Karpas-422 (cell line): ENCODE measurements at places on chromosomes 5 and 9. TPM values are rescaled to one million over a fixed set of nuclear protein-coding genes. Genes with fewer than 3 reads are reported as not detected.
A peak's percentile ranks its signal among the peaks of the same experiment; 100 is the strongest.

The HTR4 gene
- not detected in 2 replicates for total RNA-seq

DNA sequence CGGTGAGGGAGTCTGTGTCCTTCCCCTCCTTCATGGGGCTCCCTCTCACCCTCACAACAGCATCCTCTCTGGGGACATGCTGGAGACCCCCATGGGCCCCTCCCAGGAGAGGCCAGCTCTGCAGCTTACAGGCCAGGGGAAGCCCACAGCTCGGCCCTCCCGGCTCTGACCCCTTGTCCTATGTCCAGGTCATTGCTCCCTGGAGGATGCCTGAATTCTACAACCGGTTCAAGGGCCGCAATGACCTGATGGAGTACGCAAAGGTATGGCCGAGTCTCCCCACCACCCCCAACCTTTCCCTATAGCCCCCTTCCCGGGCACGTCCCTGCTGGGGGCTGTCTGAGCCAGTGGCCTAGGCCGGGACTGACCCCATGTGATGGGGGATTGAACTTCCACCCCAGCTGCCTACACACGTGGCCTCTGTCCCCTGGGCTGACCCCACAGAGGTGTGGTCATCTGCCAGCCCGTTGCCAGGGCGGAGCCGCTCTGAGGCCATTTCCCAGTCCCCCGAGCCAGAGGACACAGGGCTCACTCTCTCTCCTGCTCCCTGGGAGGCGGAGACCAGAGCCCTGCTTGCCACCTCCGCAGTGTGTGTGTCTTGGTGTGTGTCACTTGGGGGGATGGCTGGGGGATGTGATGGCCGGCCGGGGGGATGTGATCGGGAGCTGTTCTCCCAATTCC lies 21.9 kb downstream of the ASS1 start:
- no peak overlapping the region for H3K4me3 ChIP-seq
- DNase-seq, result no peak
- no peaks in the 10 kb centered on the region for H3K36me3 ChIP-seq

The SPINK5 gene
- total RNA-seq, result not detected in 2 replicates

The RGMB gene
- 0.94 and 3.1 TPM in 2 replicates for total RNA-seq

- H3K4me3 ChIP-seq, result no peak overlapping the region
- H3K36me3 ChIP-seq, result no peaks in the 10 kb centered on the region
- DNase-seq, result no peak
- H3K27me3 ChIP-seq, result no peaks in the 10 kb centered on the region
Measured at GRCh38 chr9:109475526-109475925, 22.6 kb downstream of the PTPN3 start.

The WNK2 gene
- not detected in 2 replicates for total RNA-seq

DNA sequence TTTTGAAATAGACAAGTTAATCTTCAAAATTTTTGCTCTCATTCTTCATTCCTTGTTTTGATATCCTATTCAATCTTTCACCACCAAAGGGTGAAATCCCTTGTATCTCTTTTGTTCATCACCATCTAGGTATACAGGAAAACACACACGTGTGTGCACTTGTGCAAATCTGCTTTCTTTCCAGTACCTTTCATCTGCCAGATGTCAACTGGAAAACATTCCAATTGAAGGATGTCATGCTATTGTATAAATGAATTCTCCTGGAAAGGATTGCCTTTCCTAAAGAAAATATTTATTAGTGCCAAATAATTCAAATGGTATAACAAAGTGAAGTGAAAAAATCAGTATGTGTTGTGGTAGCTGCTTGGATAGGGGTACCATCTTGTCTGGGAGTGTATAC lies 123.7 kb downstream of the RANBP17 start:
- H3K27ac ChIP-seq, result no peak overlapping the region
- H3K36me3 ChIP-seq, result no peaks in the 10 kb centered on the region
- H3K27me3 ChIP-seq, result no peaks in the 10 kb centered on the region
- no peak overlapping the region for H3K4me3 ChIP-seq
- no peak for DNase-seq
- H3K4me1 ChIP-seq, result no peaks in the 10 kb centered on the region

- DNase-seq, result no peak
- H3K4me1 ChIP-seq, result no peaks in the 10 kb centered on the region
- H3K36me3 ChIP-seq, result no peaks in the 10 kb centered on the region
- H3K27ac ChIP-seq, result no peak overlapping the region
- no peaks in the 10 kb centered on the region for H3K27me3 ChIP-seq
Measured at GRCh38 chr9:86126998-86127972, 27.9 kb upstream of the GOLM1 start.

The GNAQ gene
- not detected in 2 replicates for total RNA-seq

DNA sequence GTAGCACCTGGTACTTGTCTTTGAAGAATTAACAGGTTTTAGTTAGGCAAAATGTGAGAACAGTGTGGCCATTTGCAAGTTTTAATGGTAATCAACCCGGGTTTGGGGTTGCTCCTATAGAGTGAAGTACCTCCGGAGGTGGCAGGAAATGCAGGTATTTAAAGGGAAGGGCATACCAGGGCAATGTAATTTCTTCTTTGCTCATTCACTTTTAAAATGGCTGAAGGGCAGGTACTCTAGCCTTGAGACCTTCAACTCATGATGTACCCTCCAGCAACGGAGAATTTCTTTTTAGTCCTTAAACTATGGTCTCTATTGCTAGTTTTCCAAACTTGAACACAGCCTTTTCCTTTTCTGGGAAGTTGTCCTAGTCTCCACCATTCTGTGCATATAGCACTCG lies 1.3 kb upstream of the HSPA4 start:
- peaks cover 44% of the 10 kb centered on the region for H3K4me1 ChIP-seq
- peak overlapping the region; percentile 97 for H3K27ac ChIP-seq
- H3K27me3 ChIP-seq, result no peaks in the 10 kb centered on the region
